ENCODE measurements at places on chromosomes 5 and 9. TPM values are rescaled to one million over a fixed set of nuclear protein-coding genes. Genes with fewer than 3 reads are reported as not detected.

Gene TEX48
- not detected for total RNA-seq

Gene LECT2
- total RNA-seq, result not detected

DNA sequence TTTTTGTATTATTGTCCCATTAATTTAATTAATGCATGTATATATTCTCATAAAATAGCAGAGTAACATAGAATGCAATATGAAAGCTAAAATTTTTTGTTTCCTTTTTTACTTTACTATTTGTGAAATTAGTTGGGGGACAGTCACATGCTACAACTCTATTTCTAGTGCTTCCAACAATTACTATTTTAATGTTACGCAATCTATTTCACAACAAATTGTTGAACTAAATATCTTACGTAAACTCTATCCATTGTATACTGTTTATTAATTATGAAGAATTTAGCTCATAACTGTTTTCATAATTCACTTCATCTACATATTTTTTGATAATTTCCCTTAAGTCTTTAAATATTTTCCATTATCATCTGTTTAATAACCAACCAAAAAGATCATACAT, 1685.4 kb upstream of the CDH6 start:
- H3K27ac ChIP-seq, result no peak overlapping the region
- H3K27me3 ChIP-seq, result no peaks in the 10 kb centered on the region
- H3K4me1 ChIP-seq, result no peaks in the 10 kb centered on the region
- no peaks in the 10 kb centered on the region for H3K36me3 ChIP-seq

Gene BRD9
- 18.0 TPM for total RNA-seq

GRCh38 chr9:93138171-93138764, 4.2 kb upstream of the NINJ1 start:
- no peaks in the 10 kb centered on the region for H3K36me3 ChIP-seq
- H3K27me3 ChIP-seq, result no peaks in the 10 kb centered on the region
- no peak overlapping the region for H3K4me3 ChIP-seq
- no peak overlapping the region for H3K27ac ChIP-seq
- peak; percentile 10 for DNase-seq

DNA sequence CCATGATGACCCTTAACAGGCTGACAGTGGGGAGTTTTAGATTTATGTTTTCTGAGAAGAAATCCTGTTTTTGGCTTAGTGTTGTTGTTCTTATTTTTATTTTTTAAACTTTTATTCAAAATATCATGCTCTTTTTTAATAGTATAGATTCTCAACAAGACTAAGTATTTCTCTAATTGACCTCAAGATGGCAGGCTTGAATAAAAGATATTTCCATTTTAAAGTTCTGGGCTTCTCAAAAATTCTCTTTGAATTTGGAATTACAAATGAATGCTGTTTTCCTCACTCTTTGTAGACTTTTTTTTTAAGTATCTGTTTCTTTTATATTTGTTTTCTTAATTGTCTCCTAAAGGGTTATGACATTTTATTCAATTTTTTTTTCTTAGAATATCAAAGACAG, 50.0 kb upstream of the SH3GL2 start:
- no peaks in the 10 kb centered on the region for H3K36me3 ChIP-seq
- no peak overlapping the region for H3K27ac ChIP-seq
- no peaks in the 10 kb centered on the region for H3K4me1 ChIP-seq

DNA sequence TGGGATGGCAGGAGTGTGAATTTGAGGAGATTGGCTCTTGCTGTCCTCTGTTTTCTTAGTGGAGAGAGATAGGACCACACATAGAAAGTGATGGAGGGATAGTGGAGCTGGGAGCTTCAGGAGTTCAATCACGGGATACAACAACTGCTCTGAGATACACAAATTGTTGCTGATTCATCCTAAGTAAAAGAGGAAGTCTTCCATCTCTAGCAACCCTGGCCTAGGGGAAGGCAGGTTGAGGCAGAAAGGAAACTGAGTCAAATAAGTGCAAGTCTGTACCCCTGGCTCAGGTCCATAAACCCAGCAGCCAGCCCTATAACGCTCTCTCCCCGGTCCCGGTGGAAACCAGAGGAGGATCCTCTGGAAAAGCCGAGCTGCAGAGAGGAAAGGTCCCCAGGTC, 97.7 kb downstream of the ADCY2 start:
- H3K27ac ChIP-seq, result no peak overlapping the region
- H3K4me1 ChIP-seq, result no peaks in the 10 kb centered on the region
- no peaks in the 10 kb centered on the region for H3K36me3 ChIP-seq
- DNase-seq, result no peak
- H3K27me3 ChIP-seq, result no peaks in the 10 kb centered on the region

- H3K27ac ChIP-seq, result no peak overlapping the region
- no peaks in the 10 kb centered on the region for H3K27me3 ChIP-seq
- H3K4me3 ChIP-seq, result no peak overlapping the region
- no peaks in the 10 kb centered on the region for H3K36me3 ChIP-seq
- no peak for DNase-seq
- H3K4me1 ChIP-seq, result no peaks in the 10 kb centered on the region
Measured at GRCh38 chr9:119318371-119318770, 50.9 kb downstream of the BRINP1 start.

Gene TAS2R1
- total RNA-seq, result not detected

Gene PCDHB11
- 2.1 TPM for total RNA-seq

DNA sequence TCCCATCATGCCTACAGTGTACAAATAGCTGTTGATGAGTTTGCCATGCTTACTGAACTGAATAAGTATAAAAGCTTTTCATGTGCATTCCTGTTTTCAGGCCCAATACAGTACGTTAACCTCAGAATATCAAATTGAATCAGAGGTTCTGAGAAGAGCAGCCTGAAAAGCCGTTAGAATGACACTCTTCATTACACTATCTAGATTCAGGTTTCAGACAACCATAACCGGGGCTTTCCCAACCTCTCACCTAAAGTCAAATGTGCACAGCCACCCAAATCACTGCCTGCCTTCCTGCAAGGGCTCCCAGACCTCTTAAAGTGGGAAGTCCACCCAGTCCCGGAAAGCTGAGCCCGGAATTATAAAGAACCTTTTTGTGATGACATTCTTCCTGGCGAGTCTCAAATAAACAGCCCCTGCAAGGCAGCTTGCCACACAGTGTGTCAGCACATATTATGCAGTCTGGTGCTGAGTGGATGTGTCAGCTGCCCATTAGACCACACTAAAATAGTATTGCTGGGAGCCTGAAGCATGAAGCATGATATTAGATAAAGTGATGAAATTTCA, 245.8 kb downstream of the TLE4 start:
- H3K36me3 ChIP-seq, result no peaks in the 10 kb centered on the region
- H3K27me3 ChIP-seq, result no peaks in the 10 kb centered on the region
- no peak for DNase-seq
- no peaks in the 10 kb centered on the region for H3K4me1 ChIP-seq

- H3K36me3 ChIP-seq, result no peaks in the 10 kb centered on the region
- peak; percentile 16 for DNase-seq
- no peaks in the 10 kb centered on the region for H3K27me3 ChIP-seq
- no peaks in the 10 kb centered on the region for H3K4me1 ChIP-seq
Measured at GRCh38 chr5:148653836-148654781, at the start of gene HTR4. HTR4 (minus strand) TSS chr5:148654527; CDS start chr5:148637014, 17,513 bp downstream.

Gene FYB1
- 0.97 TPM for total RNA-seq

DNA sequence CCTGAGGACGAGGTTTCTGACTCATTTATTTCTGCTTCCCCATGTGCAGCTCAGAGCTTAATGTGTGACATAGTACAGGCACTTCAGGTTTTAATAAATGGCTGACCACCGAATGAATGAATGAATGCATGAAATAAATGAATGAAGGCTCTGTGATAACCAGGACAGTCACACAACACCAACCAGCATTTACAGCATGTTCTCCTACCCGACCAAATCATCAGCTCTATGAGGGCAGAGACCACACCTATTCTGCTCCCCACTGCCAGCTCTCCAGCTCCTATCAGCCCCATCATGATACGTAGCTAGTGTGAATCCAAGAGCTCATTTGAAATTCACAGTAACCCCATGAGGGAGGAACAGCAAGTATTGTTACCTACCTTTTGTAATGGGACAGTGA, 4.8 kb downstream of the TMOD1 start:
- no peak overlapping the region for H3K4me3 ChIP-seq
- no peaks in the 10 kb centered on the region for H3K27me3 ChIP-seq

- H3K4me3 ChIP-seq, result no peak overlapping the region
- peaks cover 13% of the 10 kb centered on the region for H3K4me1 ChIP-seq
- H3K27me3 ChIP-seq, result no peaks in the 10 kb centered on the region
- no peaks in the 10 kb centered on the region for H3K36me3 ChIP-seq
- H3K27ac ChIP-seq, result no peak overlapping the region
- DNase-seq, result no peak
Measured at GRCh38 chr9:99903393-99903792, 3.1 kb upstream of the STX17 start.

- no peak overlapping the region for H3K4me3 ChIP-seq
- peaks cover 5% of the 10 kb centered on the region for H3K4me1 ChIP-seq
- H3K27me3 ChIP-seq, result no peaks in the 10 kb centered on the region
- no peak for DNase-seq
- no peak overlapping the region for H3K27ac ChIP-seq
Measured at GRCh38 chr5:113378959-113379541, 55.7 kb downstream of the TSSK1B start.

DNA sequence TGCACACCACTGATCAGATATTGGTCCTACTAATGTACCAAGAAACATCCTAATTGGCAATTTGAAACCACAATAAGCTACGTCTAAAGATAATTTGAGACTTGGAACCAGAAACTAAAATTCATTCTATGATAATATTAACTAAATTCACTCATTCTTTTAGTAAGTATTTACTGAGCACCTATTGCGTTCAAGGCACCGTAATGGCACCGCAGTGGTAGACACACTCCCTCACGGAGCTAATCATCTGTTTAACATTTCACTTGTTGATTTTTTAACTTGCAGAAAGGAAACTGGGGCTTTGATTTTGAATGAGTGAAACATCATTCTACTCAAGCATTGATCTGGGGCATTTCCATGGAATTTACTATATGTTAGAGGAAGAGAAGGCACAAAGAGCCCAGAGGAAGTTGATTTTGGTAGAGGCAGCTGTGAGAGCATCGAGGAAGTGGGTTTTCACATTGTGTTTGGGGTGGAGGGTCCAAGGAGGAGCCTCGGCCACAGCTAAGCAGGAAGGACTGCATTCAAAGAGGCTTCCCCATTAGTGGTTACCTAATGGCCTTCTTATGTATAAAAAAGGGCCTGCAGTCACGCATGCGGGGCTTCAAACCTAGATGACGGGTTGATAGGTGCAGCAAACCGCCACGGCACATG, 7.1 kb downstream of the RAPGEF1 start:
- no peak overlapping the region for H3K4me3 ChIP-seq
- no peaks in the 10 kb centered on the region for H3K36me3 ChIP-seq
- peaks cover 37% of the 10 kb centered on the region for H3K4me1 ChIP-seq
- DNase-seq, result no peak

Gene TMEFF1
- not detected for total RNA-seq

- no peaks in the 10 kb centered on the region for H3K36me3 ChIP-seq
- no peaks in the 10 kb centered on the region for H3K27me3 ChIP-seq
- H3K4me1 ChIP-seq, result no peaks in the 10 kb centered on the region
- no peak overlapping the region for H3K4me3 ChIP-seq
Measured at GRCh38 chr5:100270023-100270771, 265.0 kb upstream of the FAM174A start.

Gene FST
- total RNA-seq, result 0.81 TPM

DNA sequence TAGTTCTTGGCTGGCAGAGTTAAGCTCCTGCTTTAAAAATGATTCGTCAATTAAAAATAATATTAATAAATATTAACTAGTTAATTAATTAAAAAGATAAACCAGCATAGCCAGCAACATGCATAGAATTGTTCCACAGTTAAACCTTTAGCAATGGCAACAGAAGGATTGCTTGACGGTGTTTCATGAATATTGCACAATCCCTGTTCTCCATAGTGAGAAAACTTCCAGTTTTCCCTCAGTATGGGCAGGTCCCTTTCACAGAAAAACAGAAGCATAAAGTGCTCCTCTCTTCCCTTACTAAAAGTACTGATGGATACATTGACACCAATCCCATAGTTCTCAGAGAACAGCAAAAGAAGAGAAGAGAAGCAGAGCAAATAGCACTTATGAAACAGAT, 71.4 kb upstream of the CAST start:
- no peak for DNase-seq
- no peaks in the 10 kb centered on the region for H3K4me1 ChIP-seq
- H3K4me3 ChIP-seq, result no peak overlapping the region

DNA sequence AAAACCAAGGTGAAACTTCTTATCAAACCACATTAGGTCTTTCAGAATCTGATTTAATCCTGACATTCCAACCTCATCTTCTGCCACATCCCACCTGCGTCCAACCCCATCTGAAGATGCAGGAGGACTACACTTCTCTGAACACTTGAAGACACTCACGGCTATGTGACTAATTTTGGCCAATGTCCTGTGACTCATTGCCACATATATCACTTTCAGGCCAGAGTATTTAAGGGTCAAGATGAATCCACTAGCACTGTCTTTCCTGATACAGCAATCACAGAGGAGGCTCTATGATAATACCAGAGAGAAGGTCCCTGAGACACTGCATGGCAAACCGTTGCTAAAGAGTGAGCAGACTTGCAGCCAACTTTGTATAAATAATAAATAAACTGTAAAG, 323.4 kb downstream of the NR2F1-AS1 start:
- H3K4me1 ChIP-seq, result no peaks in the 10 kb centered on the region
- H3K36me3 ChIP-seq, result no peaks in the 10 kb centered on the region
- no peak for DNase-seq
- no peak overlapping the region for H3K4me3 ChIP-seq
- no peak overlapping the region for H3K27ac ChIP-seq

Gene SLC46A2
- total RNA-seq, result not detected

Gene SLC4A9
- 0.12 TPM for total RNA-seq

Gene PIP5K1B
- total RNA-seq, result 6.4 TPM

- H3K27me3 ChIP-seq, result no peaks in the 10 kb centered on the region
- H3K36me3 ChIP-seq, result peaks cover 90% of the 10 kb centered on the region
- no peaks in the 10 kb centered on the region for H3K4me1 ChIP-seq
- no peak for DNase-seq
- no peak overlapping the region for H3K4me3 ChIP-seq
Measured at GRCh38 chr9:131473198-131473885, 29.4 kb upstream of the POMT1 start.

Gene PDE8B
- 5.0 TPM for total RNA-seq

DNA sequence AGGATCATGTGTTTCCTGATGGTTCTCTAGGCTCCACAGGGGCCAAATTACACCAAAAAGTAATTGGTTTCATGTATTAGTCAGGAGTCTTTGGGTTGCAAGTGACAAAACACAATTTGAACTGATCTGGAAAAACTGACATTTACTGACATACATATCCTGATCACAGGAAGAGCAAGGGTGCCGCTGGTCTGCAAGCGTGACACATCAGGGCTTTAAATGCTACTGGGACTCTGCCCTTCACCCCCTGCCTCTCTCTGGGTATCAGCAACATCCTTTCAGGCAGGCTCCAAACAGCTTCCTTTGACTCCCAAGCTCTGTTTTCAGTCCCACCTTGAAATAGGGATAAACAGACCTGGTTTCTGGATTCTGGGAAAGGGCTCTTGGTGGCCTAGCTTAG, 197.5 kb downstream of the PALM2AKAP2 start:
- H3K27ac ChIP-seq, result no peak overlapping the region
- no peaks in the 10 kb centered on the region for H3K4me1 ChIP-seq
- no peaks in the 10 kb centered on the region for H3K27me3 ChIP-seq
- DNase-seq, result no peak

Data from pancreas (tissue), 10 donors.